DMS79 treated with DMSO at 0.1 percent for 48 hours (cell line): ENCODE measurements at places on chromosomes 1 and 21.
A peak's percentile ranks its signal among the peaks of the same experiment; 100 is the strongest.

GRCh38 chr1:236760480-236760879 lies 34.6 kb upstream of the MTR start:
- peak; percentile 48 for DNase-seq

- DNase-seq: peak; percentile 25
Observed at GRCh38 chr1:163596541-163597258, 274.9 kb downstream of the NUF2 start.

GRCh38 chr1:171251042-171251951 lies 3.0 kb downstream of the FMO1 start:
- peak; percentile 75 for DNase-seq

DNA sequence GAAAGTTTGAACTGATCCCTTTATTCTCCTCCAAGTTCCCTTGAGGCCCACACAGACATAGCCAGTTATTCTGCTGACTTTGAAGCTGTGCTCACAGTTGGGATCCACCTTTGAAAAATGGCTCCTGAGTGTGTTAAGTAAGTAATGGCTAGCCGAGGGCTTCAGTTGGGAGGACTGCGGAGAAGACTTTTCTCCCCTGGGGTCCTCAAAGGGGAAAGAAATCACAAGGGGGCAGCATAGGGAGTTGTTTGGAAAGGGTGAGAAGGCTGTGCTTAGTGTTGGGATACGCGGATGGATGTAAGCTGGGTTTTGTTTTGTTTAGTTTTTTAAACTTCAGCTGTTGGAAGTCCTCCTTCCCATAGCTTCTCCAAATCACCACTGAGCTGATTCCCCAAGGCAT lies 8.3 kb downstream of the PGM1 start:
- no peak for DNase-seq

- DNase-seq: no peak
Observed at GRCh38 chr1:184170719-184171118, 119.2 kb downstream of the TSEN15 start.

DNA sequence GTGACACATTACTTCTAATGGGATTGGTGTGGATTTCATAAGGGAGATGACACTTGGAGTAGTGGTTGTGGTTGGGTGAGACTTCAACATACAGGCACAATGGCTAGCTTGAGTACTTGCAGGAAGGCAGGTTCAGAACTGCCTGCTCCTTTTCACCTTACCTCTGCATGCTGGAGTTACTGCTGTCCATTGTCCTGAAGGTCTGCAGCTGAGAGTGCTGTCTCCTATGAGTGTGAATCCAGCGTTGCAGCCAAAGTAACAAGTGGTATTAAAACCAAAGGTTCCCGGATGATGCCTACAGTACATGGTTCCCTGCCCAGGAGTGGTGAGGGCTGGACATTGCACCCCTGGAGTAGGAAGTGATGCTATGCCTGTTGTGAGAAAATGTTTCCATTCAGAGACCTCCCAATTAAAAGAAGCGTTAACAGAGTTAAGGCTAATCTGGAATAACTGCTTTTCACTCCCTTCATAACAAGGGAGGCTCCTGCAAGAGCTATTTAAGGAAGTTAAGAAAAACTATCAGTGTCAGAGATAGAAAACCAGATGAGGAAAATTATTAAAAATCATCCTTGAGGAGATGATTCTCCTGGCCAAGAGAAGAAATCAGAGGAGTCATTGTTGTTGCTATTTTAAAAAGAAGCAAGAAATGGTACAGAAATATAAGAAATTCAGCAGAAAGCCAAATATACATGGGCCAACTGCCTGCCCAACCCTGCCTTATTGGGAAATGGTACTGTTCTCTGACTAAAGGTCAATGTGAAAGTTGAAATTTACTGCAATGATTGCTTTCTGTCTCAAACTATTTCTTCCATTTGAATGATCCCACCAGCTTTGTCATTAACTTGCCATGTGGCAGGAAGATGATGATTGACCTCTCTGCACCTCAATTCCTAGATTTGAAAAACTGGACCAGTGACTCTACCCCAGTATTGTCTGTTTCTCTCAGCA lies 9.8 kb upstream of the F5 start:
- DNase-seq: no peak

GRCh38 chr1:12168451-12169160 lies 1.8 kb downstream of the TNFRSF1B start:
- no peak for DNase-seq

DNA sequence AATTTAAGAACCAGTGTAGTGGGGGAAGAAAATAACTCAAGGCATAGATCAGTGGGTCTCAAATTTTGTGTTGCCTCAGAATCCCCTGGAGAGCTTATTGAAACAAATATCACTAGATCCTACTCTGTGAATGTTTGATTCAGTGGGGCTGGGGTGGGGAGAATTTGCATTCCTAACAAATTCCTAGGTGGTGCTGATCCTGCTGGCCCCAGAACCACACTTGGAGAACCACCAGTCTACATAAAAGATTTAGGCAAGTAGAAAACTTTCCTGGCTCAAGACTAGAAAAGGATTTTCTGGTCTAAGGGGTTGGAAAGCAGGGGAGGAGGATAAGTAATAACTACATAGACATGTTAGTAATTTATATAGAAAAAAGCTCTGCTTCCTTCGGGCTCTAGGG lies 34.1 kb upstream of the C1orf21 start:
- DNase-seq: no peak

GRCh38 chr1:27400963-27401341 lies 8.5 kb downstream of the GPR3 start:
- no peak for DNase-seq

- DNase-seq: peak; percentile 21
Observed at GRCh38 chr21:36966821-36967768, 626 bp upstream of the HLCS start.

DNA sequence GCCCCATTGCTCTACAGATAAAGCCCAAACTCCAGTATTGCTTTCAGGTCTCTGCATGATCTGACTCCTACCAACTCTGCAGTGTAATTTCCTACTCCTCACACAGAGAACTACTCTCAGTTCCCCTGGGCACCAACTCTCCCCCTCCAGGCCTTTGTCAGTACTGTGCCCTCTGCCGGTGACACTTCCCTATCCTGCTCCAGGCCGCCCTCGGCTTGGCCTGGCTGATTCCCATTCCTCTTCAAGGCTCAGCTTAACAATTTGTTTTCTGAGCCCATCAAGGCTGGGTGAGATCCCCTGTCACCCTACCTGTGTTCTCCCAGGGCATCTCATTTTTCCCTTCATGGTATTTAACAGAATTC lies 2.6 kb downstream of the SLAMF8 start:
- no peak for DNase-seq

DNA sequence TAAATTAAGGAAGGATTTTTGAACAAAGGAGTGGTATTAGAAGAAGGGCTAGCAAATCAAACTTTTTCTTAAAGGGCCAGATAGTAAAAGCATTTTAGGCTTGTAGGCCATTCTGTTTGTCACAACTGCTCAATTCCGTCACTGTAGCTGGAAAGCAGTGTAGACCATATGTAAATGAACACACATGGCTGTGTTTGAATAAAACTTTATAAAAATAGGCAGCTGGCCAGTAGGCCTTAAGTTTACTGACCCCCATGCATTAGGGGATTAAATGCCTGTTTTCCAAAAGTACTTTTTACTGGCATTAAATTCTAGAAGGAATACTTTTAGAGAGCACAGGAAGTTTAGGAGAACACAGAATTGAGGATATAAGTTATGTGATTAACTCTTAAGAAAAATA lies 8.9 kb downstream of the IVNS1ABP start:
- DNase-seq: no peak

DNA sequence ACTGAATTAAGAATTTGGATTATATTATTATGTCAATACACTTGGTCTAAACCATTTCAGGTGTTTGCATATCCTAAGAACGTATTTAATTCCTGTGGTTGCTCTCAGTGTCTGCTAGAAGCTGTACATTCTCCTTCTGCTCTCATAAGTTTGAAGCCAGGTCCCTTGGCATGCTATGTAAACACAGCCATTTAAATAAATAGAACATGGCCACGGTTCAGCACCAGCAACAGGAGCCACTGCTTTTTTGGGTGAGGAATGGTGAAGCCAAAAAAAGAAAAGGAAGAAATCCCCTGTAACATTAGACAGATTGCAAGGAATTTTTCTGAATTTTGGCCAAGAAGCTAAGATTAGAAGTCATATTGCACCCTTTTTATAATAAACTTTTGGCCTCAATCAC lies 19.1 kb downstream of the CCN1 start:
- no peak for DNase-seq

GRCh38 chr21:43369124-43369523 lies 57.8 kb downstream of the SIK1 start:
- no peak for DNase-seq

GRCh38 chr1:68819190-68819829 lies 322.4 kb upstream of the DEPDC1 start:
- no peak for DNase-seq

GRCh38 chr1:159853417-159854115 lies 8.9 kb downstream of the VSIG8 start:
- no peak for DNase-seq

DNA sequence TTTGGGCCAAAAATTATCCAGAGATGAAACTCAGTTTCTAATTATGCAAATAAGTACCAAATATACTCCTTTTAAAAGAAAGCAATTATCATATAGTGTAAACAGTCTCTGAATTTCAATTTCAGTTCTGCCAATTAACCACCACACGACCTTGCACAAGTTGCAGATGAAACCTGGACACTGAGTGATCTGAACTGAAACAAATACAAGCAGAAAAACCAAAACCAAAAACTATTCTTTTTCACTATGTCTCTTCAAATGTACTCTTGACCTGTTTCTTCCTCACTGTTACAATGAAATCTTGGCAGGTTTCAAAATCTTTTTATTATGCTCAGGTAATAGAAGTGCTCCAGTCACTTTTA lies 79.2 kb downstream of the TYW3 start:
- DNase-seq: no peak

GRCh38 chr1:160954158-160955104 lies at the start of gene ITLN2:
Gene ITLN2, minus strand, starts transcription at chr1:160954809. Its CDS starts 68 bp downstream, at chr1:160954741.
- no peak for DNase-seq

DNA sequence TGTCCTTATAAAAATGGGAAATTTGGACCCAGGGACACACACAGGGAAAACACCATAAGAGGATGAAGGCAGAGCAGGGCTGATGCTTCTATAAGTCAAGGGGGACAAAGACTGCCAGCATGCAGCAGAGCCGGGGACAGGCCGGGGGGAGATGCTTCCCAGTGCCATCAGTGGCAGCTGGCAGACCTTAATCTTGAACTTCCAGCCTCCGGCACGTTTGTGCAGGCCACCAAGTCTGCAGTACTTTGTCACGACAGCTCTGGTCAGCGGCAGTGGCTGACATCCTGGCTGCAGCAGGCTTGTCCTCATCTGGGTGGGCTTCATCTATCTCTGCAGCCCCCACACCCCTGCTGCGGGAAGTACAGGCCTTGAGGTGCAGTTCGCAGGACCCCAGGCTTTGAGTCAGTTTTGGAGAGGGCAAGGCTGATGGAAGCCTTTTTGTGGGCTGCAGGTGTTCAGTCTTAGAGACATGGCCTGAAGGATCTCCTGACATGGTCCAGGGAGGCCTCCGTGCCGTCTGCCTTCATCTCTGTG lies 186.0 kb downstream of the DYRK1A start:
- DNase-seq: no peak

- no peak for DNase-seq
Observed at GRCh38 chr1:56968878-56969495, 3.2 kb upstream of the C8B start.

GRCh38 chr1:165254896-165255625 lies 101.5 kb downstream of the LMX1A start:
- no peak for DNase-seq

DNA sequence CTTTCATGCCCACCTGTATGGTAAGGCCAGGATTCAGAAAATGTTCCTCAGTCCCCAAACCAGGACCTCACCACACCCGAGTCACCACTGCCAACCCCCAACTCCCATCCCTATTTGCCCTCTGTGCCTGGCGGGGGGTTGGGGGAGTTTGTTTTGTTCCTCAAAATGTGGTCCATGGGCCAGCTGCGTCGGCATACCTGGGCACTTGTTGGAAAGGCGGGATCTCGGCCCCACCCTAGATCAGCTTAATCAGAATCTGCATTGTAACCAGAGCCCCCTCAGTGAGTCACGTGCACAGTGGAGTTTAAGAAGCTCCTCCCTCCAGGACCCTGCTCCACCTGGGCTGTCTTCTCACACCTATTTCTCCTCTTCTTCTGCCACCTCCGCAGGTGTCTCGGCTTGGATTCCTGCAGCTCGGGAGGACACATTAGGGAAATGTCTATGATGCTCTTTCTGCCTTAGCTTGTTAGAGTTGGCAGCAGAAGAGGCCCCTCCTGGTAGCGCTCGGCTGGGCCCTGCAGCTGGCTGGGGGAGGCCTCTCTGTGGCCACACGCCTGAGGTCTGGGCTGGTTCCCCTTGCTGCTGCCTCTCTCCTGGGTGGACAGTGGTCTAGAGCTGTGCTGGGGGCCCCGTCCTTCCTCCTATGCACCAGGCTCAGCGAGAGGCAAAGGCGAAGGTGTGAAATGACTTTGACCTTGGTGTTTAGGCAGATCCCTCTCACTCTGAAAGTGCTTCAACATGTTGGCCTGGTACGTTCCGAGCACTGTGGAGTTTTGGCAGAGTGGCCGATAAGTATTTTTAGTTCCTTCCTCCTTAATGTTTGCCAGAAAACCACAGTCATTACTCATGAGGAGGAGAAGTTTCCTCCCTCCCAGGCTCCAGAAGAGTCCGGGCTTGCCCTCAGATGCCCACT lies 41.8 kb upstream of the CAMTA1 start:
- DNase-seq: peak; percentile 62

DNA sequence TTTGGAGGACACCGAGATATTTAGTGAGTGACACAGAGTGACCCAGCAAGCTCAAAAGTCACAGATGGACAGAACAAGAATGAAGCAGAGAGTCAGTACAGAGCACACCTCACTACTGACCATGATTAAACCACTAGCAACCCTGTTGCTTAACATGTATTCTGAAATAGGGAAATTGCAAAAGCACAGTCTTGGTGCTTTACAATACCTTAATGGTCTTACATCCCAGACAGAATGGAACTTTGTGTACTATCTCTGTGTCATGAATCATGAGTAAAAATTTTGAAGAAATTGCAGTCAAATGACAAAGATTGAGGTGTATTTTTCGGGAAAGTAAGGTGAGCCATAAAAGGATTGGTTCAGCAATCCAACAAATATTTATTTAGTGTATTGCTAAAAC lies 2.7 kb upstream of the SAMSN1 start:
- no peak for DNase-seq

- no peak for DNase-seq
Observed at GRCh38 chr1:221093903-221094791, 214.9 kb downstream of the HLX start.

GRCh38 chr1:56573311-56573710 lies 6.1 kb downstream of the PLPP3 start:
- DNase-seq: peak; percentile 40

- DNase-seq: no peak
Observed at GRCh38 chr21:44477131-44477530, 21.8 kb downstream of the LRRC3 start.
